ENCODE measurements at places on chromosomes 5 and 9. TPM values are rescaled to one million over a fixed set of nuclear protein-coding genes. Genes with fewer than 3 reads are reported as not detected.

Gene HACD4
- 4.9 TPM for total RNA-seq

Gene FOXE1
- total RNA-seq = not detected

Gene NRARP
- 0.16 TPM for total RNA-seq

Gene IFNA2
- not detected for total RNA-seq

Gene DOCK8
- 0.32 TPM for total RNA-seq

Gene ZNF300
- 9.0 TPM for total RNA-seq

Gene FST
- total RNA-seq = 29.1 TPM

Gene FLT4
- total RNA-seq = 0.09 TPM

Measured in bronchial smooth muscle cell (primary cell).